ENCODE measurements at places on chromosomes 5 and 9.
A peak's percentile ranks its signal among the peaks of the same experiment; 100 is the strongest.

DNA sequence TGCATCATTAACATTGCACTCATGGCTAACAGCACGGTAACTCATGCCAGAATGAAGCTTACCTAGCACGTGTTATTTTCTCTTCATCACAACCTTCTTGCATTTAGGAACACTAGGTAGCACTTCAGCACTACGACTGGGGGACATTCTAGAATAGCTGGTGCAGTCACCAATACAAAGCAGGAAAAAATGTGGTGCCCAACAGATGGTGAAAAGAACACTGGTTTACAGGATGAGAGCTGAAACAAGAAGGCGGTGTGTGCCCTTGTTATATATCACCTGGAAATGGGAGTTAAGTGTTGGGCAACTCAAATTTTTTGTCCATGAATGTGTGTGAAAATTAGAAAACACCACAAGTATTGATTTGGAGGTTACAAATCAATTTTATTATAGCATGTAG is 30.0 kb downstream of the GALNT12 start:
- DNase-seq = no peak

- no peak for DNase-seq
Observed at GRCh38 chr5:34597034-34598027, 58.8 kb upstream of the RAI14 start.

GRCh38 chr5:131644370-131644769 is 9.3 kb upstream of the RAPGEF6 start:
- no peak for DNase-seq

GRCh38 chr9:91681461-91682305 is 258.1 kb upstream of the NFIL3 start:
- DNase-seq = peak; percentile 65

DNA sequence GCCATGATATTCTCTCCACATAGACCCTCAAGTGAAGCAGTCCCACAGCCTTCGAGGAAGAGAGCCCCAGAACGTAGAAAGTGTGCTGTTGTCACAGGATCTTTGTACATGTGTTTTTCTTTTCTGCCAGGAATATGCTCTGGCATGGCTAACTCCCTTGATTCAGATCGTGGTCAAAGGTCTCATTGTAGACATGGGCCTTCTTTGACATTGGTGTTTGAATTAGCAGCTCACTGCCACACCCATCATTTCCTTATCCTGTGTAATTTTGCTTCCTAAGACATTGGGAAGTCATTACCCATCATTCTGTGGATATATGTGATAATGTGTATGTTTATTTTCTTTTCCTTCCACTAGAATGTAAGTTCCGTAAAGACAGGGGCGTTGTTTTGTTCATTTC is 25.5 kb downstream of the MTRR start:
- DNase-seq = no peak

- DNase-seq = peak; percentile 47
Observed at GRCh38 chr5:81601919-81602318, 149.0 kb downstream of the SSBP2 start.

GRCh38 chr5:131795879-131796792 is 681 bp downstream of the FNIP1 start:
- DNase-seq = peak; percentile 57

- DNase-seq = no peak
Observed at GRCh38 chr9:12801663-12802062, 26.8 kb downstream of the LURAP1L start.

DNA sequence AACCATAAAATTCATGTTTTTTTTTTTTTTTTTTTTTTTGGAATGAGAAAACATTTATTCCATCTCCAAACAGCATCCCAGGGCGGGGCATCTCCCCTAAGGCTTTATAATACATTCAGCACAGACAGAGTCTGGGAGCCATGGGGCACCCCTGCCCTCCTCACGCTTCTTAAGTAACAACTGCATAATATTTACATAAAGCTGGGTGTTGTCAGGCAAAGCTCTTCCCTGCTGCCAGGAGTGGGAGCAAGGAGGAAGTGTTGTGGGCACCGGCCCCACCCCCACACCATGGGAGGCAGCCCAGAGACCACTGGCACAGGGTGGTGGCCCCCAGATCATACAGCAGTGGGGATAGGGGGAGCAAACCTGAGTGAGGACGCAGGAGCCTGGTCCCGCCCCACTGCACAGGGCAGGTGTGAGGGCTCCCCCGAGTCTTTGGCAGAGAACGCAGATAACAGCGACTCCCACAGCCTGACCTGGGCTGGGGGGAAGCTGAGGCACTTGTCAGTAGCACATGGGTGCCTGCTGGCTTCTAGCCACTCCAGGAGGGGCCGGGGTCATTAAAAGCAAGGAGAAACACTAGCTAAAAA is 86.1 kb upstream of the CEP78 start:
- DNase-seq = no peak

DNA sequence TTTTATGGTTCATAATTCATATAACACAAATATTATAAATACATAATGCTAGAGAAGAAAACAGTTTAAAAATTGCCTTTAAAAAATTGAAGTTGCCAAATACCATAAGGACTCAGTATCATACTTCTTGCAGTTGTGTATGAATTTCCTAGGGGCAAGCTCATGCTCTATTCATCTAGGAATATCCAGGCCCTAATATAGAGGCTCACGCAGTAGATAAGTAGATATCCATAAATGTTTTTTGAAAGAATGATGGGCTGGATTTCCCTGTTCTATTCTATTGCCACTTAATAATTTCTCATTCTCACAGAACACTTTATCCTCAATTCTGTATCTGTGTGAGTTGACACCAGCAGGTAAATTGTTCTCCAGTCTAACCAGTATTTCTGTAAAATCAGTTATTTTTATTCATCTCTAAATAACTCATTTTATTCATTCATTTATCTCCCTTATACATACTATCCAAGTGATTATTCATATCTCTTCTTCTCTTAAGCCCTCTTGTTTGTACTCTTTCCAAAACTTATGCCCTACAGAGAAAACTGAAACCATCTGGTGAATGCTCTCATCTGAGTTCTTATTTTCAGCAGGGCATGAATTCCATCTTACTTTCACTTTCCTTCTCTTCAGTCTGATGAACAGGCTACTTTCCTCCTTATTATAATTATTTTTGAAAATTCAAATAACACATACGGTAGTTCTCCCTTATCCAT is 97.1 kb downstream of the SLC44A1 start:
- peak; percentile 70 for DNase-seq

DNA sequence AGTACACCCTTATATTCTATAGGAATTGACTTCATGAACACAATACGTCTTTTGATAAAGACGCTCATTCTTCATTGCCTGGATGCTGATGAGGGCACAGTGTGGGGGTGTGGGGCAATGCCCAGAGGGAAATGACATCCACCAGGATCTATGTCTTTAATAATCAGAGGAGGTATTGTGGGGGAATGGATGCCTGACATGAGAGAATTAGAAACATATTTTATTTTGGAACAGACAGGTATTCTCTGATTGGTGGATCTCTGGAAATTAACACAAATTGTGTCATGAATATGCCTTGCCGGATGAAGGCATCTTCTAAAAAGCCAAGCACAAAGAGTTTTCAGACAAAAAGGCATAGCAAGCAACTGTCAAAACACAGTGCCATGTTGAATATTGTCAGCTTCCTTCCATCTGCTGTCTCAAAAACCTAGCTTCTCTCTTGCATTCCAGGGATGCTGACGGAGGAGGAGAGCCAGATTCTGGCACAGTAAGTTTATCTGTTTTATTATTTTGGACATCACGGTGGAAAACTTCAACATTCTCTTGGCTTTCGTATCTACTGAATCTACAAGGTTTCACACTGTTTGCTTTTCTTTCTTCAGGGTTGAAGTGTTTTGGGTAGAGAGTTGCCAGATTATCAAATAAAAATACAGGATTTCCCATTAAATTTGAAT is 3.9 kb upstream of the C5orf58 start:
- DNase-seq = no peak

DNA sequence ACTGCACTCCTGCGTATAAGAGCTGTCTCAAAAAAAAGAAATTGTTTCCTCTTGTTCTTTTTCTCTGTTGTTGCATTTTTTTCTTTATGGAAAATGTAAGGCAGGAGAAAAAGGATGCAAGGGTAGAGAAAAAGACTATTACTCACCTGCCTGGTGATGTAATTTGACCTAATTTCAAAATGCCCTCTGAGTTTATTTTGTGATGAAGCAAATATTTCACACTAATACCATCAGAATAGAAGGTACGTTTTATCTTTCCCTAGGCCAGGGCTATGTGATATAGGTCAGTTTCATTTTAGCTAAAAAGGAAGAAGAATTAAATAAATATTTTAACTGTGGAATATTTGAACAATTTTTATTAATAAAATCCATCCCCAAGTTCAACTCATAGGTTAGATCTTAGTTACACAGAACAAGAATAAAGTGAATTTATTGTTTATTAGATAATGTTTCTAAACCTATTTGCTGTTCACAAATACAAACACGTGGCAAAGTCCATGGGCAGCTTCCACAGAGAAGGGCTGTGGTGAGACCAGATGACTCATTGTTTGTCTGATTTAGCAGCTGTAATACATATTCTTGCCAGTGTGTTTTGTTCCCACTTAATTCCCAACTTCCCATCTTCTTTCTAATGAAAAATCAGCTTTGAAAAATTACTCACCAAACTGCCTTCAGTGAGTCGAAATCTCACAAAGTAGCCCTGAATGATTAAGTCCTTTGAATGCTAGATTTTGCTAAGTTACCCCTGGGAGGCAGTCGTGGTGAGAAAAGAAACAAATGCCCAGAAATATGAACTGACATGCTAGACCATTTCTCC is 52.8 kb upstream of the CCDC112 start:
- DNase-seq = peak; percentile 92

GRCh38 chr5:139684350-139684880 is 36.3 kb downstream of the CXXC5 start:
- DNase-seq = no peak

DNA sequence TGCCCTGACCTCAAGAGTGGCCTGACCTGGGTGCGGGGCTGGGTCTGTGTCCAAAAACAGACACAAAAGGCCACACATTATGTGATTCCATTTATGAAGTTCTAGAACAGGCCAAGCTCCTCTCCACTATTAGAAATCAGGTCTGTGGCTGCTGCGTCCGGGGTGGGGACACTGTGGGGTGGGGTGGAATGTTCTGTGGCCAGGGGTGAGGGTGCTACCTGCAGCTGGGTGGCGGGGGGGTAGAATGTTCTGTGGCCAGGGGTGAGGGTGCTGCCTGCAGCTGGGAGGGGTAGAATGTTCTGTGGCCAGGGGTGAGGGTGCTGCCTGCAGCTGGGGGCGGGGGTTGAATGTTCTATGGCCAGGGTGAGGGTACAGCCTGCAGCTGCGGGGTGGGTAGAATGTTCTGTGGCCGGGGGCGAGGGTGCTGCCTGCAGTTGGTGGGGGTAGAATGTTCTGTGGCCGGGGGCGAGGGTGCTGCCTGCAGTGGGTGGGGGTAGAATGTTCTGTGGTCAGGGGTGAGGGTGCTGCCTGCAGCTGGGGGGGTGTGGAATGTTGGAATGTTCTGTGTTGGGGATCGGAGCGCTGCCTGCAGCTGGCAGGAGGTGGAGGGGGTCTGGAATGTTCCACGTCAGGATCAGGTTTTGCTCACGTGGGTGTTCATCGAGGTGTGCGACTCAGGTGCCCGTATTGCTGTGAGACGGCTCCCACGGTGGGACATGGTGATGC is 8.3 kb downstream of the LCN12 start:
- DNase-seq = peak; percentile 41

DNA sequence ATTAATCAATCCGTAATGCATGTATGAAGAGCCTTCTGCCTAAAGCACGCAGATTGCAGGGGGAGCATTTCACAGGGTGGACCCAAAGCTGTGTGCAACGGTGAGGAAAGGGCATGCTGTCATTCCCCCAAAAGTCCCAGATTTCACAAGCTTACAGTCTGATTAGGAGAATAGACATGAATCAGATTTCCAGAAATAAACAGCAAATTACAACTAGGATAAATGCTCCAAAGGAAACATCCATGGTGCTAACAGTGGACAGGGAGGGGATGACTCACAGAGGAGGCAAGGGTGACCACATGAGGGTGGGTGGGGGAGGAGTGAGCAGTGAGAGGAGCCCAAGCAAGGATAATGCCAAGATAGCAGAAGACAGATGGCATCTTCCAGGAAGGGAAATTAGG is 258.4 kb upstream of the TAS2R1 start:
- peak; percentile 71 for DNase-seq

DNA sequence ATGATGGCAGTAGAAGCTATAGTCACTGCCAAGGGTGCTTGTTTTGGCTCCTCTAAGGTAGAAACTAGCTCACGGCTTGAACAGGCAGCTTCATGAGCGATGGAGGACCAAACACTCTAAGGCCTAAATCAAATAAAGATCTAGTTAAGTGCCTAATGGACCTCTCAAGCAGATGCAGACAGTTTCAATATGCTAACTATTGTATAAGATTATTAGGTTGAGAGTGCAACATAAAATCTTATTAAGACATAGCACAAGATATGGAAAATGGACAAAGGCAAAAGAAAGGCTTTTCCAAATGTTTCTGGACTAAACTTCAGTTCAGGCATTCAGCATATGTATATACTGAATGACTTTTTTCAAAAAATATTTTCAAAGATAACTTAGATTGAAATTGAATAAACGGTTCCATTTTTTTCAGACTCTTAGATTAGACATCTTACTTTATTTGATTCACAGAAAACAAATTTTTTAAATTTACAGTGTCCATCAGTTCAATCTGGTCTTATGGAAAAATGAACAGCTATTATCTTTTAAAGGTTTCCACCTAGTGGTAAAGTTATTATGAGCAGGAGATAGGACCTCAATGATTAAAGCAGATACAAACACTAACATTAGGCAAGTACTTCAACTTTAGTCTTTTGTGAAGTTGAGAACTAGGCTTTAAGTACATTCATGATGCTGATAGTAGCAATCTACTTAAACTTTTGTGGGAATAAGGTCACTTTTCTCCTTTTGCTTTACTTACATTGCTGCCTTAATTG is 1167.7 kb downstream of the MAT2B start:
- DNase-seq = peak; percentile 7

DNA sequence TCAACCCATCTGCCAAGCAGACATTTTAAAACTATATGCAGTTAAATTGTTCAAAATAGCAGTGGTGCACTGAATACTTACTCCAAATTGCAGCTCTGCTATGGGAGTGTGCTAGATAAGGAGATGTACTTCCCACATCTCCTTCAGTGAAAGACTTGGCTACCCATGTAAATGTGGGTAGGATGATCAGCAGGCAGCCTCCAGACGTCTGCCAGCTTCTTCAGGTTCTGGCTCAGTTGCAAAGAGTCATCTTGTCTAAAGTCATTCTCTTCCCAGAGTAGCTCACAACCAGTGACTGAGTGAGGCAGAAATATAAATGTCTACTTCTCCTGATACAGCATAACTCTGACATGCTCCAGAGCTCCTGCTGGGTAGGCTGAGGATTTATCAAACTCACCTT is 1050.0 kb upstream of the CDH10 start:
- DNase-seq = no peak

DNA sequence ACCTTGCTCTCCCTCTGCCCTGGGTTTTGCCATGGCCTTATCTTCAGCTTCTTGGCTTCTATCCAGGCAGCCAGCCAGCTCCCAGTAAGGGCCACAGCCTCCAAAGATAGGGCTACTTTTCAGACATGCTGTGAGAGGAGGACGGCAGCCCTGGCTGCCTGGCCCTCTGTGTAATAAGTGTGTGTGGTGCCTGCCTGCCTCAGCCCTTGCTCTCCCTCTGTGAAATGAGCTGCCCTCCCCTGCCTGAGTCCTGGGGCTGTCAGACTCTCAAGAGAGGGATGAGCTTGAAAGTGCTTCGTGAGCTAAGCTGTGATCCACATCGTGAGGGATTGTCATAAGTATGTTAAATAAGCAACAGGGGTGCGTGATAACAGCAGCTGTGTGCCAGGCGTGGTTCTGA is 8.1 kb downstream of the NDST1 start:
- peak; percentile 70 for DNase-seq

GRCh38 chr5:50740832-50741231 is 74.4 kb downstream of the PARP8 start:
- DNase-seq = no peak
